ENCODE measurements at places on chromosomes 6 and 20.

GRCh38 chr6:157604816-157605215 lies 218.2 kb upstream of the SNX9 start:
- no peak for DNase-seq

GRCh38 chr6:108983151-108983550 lies 111.5 kb downstream of the SESN1 start:
- DNase-seq, result no peak

DNA sequence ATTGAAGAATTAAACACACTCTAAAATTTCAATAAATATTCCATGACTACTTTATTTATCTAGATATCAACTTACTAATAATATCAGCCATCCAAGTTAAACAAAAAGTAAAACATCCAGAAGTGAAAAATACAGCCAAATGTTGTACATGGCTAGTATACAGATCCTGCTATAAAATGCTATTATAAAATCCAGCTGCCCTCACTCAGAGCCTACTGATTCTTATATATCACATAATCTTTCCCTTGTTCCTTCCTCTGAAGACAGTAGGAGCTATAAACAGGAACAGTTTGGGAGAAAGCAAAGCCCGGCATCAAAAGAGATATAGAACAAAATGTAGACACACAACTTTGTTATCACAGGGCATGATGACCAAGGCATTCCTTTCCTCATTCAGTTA lies 212.9 kb downstream of the PLCB4 start:
- no peak for DNase-seq

GRCh38 chr6:52403627-52404026 lies 16.5 kb upstream of the EFHC1 start:
- no peak for DNase-seq

DNA sequence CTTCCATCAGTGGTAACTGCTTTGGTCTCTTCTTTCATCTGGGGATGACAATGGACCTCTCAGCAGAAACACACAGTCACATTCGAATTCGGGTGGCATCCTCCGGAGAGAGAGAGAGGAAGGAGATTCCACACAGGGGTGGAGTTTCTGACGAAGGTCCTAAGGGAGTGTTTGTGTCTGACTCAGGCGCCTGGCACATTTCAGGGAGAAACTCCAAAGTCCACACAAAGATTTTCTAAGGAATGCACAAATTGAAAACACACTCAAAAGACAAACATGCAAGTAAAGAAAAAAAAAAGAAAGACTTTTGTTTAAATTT lies 6.1 kb downstream of the EDN1 start:
- no peak for DNase-seq

DNA sequence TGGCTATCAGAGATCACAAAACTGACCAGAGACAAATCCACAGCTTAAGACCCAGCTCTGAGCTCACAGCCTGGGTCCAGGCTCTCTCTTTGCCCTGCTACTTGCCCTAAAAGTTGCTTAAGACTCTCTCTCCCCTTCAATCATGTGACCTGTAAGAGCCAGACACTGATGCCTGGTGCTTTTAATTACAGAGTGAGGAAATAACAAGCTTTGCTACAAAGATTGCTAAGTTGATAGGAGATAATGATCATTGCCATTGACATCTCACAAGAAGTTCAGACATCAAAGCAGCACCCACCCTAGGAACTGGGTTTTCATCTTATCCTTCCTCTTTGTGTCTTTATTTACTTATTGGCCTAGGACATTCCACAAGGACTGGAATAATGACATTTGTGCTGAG lies 125.9 kb upstream of the CD93 start:
- no peak for DNase-seq

GRCh38 chr6:166112580-166112979 lies 55.1 kb downstream of the TBXT start:
- no peak for DNase-seq

GRCh38 chr6:81158956-81159355 lies 593.5 kb downstream of the TENT5A start:
- DNase-seq, result no peak

- DNase-seq, result no peak
These were observed 3.5 kb upstream of the BANF2 start for GRCh38 chr20:17696287-17696686.

DNA sequence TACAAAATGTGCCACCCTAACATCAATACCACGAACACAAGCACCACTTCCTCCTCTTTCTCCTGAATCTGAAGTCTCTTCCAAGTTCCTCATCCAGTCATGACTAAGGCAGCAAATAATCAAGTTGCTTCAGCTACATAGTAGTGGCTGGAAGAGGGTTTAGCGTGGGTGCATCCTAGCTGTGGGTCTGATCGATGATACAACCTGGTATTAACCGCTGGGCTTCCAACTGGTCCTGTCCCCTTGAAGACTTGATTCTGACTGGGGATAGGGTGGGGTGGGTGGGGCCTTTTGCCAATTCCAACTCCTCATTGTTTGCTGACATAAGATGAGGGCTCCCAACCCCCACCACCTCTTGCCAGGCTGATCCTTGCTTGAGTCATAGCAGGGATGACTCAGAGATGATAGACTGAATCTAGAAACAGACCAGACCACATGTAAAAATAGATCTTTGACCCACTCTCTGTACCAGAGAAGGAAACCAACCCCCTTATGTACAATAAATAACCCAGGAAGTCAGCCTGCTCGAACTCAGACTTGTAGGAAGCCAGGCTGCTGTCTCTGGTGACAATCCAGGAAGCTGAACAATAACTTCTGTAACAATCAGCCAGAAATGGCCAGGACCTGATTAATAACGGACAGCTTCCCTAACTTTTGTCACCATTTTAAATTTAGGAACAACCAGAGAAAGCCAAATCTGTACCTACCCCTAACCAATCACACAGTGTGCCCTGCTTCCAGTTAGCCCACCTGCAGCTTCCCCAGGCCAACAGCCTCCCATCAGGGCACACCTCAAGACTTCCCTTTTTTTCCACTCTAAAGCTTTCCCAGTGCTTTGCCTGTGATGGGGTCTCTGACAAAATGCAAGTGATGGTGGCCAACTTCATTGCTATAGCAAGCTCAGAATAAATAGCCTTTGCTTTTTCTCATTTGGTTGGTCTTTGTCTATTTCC lies 68.9 kb upstream of the FAM184A start:
- peak; percentile 76 for DNase-seq

DNA sequence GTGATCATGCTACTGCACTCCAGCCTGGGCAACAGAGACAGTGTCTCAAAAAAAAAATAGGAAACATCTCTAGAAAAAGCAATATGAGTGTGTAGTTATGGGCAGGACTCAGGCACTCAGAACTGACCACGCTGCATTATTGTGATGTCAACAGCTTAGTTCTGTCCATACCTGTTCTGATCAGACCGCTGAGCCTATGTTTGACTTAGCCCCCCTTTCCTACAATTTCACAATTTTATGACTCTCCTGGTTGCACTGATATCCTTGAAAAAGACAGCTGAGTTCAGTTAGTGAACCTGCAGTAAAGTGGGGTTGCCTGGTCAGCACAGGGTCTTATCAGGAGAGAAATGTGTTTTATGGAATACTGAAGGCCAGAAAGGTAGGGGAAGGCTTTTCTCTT lies 37.8 kb upstream of the PRDM1 start:
- DNase-seq, result no peak

DNA sequence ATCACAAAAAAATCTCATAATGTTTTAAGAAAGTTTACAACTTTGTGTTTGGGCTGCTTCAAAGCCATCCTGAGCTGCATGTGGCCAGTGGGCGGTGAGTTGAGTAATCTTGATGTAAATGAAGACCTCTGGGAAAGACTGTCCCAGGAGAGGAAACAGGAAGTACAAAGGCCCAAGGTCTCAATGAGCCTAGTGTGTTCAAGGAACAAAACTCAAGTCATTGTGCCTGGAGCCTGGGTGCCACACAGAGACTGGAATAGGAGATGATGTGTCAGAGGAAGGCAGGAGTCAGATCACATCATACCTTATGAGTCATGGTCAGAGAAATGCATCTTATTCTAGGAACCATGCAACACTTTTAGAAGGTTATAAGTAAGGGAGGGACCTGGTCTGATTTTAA lies 51.5 kb downstream of the COL19A1 start:
- DNase-seq, result peak; percentile 31

DNA sequence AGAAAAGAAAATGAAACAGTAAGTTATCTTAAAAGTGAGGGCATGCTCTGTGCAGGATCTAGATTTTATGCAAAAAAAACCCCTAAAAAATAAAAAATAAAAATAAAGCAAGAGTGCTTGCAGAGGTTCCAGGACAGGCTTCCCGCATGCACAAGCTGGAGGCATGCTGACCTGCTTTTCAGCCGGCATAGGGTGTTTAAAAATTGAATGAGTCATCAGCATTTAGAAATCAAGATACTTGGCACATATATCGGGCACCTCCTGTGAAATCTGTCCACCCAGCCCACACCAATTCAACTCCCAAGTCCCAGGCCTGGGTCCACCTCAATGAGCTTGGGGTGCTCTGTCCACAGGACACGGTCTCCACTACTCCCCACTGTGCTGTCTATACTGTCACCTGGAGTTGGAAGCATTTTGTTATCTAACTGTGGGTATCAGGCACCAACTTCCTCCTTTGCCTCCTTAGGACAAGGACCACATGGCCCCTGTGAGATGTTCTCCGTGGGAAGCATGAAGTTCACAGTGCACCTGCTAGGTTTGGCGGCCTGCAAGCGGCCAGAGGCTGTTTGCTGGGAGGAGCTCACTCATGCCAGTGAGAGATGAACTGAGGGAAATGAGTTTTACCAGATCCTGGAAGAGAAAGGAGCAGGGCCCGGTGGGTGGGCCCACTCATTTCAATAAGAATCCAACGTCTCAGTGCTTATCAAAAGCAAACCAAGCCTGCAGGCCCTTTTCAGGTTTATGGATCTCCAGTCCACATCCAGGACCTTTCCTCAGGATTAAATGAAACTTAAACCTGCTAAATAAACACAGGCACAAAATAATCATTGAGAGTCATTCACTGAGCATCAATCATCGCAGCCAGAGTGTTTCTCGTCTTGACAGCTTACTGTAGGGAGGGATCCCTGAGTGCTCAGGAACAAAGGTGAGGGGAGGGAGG lies 121.1 kb downstream of the FOXA2 start:
- DNase-seq, result no peak

DNA sequence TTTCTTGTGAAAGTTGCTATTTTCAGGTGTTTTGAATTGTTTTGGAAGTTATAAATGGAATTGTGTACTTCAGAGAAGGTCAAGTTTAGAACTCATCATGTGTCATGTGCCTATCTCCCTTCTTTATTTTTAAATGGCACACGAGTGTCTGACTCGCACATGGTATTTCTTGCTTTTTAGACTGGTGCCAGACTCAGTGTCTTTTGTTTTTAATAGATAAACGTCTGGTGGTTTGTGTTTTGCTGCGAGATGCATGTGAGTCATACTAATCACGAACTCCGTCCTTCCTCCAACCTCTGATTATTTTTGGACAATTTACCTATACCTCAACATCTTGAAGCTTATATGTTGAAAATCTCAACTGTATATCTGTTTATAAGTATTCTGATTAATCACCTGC lies 292.1 kb downstream of the CDKAL1 start:
- DNase-seq, result no peak

GRCh38 chr6:116029535-116029934 lies 31.2 kb downstream of the FRK start:
- DNase-seq, result no peak

DNA sequence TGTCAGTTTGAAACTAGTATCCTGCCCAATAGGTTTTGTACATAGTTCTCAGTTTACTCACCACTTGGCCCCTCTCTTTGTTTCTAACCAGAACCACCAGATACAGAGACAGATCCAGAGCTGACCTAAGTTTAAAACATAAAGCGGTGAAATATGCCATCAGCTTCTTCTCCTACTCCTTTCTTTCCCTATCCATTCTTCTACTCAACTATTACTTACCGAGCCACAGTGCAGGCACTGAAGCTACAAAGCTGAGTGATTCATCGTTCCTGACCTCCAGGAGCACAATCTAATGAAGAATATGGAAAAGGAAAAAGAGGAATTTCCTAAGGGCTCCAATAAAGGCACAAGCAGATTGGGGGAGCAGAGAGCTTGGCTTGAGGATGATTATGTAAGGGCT lies 286.0 kb downstream of the FOXC1 start:
- no peak for DNase-seq

DNA sequence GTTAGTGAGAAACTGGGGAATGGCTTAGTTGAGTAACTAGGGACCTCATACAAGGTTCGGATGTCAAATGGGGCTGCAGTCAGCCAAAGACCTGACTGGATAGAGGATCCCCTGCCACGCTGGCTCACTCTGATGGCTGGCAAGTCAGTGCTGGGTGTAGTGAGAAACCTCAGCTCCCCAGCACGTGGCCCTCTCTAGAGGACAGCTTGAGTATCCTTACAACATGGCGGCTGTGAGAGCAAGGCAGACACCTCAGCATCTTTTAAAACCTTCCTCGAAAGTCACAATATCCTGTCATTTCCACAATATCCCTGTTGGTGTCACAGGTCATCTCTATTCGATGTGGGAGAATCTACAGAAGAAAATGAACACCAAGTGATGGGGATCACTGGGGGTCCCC lies 26.7 kb upstream of the IPCEF1 start:
- DNase-seq, result no peak

- DNase-seq, result no peak
These were observed 1183.8 kb downstream of the HACE1 start for GRCh38 chr6:103675807-103676406.

GRCh38 chr6:110813338-110814101 lies 1.7 kb downstream of the CDK19 start:
- DNase-seq, result no peak

GRCh38 chr20:61317966-61318530 lies 66.0 kb downstream of the CDH4 start:
- DNase-seq, result no peak

DNA sequence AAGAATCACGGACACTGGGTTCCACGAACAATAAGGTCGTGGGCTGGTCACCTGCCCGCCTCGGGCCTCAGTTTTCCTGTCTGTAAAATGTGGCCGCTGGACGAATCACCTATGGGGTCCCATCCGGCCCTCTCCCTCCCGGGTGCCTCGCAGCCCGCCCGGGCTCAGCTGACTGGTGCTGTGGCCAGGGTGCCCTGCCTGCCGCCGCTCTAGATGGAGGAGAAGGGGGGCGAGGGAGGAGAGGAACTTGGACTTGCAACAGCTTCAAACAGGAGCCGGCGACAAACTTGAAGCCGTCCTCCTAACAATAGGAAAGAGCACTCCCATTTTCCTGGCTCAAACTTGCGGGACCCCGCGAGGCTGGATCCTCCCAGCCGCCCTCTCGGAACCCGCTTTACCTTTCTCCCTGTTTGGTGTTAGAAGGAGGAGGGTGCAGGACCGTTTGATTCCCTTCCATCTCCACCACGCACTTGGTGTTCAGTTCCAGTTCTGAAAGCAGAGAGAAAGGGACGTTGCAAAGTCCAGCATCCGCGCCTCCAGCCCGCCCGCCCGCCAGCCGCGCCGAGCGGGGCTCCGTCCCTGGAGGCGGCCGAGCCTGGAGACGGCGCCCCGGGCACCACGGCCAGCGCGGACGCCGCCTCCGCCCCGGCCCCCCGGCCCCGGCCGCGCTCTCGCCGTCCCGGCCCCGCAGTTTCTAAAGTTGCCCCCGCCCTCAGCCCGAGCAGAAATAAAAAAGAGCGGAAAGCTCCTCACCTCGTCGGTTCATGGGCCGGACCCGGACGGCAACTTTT lies 584 bp downstream of the KIF13A start:
- peak; percentile 20 for DNase-seq

DNA sequence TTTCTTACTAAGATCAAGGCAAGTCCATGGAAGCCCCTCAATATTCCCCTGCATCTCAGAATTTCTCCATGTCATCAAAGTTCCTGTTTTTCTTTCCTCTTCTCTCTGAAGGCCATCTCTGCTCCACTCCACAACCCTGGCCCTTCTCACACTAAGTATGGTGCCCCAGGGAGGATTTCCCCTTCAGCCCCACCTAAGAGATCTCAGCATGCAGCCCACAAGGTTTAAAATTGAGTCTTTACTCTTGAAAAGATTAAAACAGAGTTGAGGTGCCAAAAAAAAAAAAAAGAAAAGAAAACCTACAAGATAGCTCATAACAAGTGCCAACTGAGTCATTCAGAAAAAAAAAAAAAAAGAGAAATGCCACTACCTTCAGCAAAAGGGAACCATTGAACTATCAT lies 36.5 kb upstream of the TNFAIP3 start:
- peak; percentile 49 for DNase-seq
